ENCODE measurements at places on chromosomes 13 and 19.
A peak's percentile ranks its signal among the peaks of the same experiment; 100 is the strongest.

DNA sequence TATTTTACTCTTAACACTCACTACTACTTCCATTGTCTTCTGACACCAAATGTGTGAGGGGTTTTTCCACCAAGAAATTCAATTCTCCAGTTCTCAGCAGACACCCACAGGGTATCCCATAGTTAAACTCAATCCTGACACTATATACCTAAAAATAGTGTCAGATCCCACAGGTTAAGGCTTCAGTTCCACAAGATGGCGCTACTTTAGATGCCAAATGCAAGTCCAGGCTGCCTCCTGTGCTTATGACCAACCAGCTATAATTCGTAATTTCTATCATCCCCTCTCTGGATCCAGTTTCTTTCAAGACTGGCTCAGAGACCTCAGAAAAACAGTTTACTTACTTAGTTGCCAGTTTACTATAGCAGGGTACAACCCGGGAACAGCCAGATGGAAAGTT lies 1146.2 kb upstream of the SPRY2 start:
- peak; percentile 5 for DNase-seq

- no peak for DNase-seq
Measured at GRCh38 chr13:93953841-93954240, 525.6 kb downstream of the DCT start.

DNA sequence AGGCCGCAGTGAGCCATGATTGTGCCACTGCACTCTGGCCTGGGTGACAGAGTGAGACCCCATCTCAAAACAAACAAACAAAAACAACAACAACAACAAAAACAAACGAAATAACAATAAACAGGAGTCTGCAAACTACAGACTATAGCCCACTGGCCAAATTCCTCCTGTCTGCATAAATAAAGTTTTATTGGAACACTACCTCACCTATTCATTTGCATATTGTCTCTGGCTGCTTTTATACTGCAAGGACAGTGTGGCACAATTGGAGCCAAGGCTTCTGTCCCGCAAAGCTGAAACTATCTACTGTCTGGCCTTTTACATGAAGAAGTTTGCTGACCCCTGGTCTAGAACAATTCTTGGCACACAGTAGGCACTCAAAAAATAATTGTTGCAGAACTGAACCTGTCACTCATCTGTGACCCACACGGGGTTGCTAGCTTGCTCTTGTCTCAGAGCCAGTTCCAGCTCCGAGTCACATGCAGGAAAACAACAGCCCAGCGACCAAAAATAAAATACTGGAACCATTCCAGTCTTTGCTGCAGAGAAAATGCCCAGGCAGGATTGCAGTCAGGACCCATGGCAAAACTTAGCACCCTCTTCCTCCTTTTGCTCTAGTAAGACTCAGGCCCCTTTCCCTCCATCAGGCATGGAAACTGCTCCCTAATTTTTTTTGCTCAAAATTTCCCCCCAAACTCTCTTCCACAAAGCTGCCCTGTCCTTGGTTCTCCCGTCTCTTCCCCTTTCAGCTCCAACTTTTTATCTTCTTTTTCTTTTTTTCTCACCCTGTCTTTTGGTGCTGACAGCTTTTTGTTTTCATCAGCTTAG lies 4.8 kb upstream of the MYH14 start:
- DNase-seq = no peak

GRCh38 chr19:15714638-15715037 lies 13.2 kb upstream of the OR10H2 start:
- DNase-seq = no peak

- no peak for DNase-seq
Measured at GRCh38 chr19:45524575-45525129, 17.4 kb downstream of the VASP start.

- no peak for DNase-seq
Measured at GRCh38 chr13:90956031-90956430, 391.5 kb upstream of the MIR17HG start.

GRCh38 chr19:7337380-7338194 lies 11.2 kb upstream of the ARHGEF18 start:
- no peak for DNase-seq

- no peak for DNase-seq
Measured at GRCh38 chr13:49098771-49099512, 121.2 kb upstream of the MLNR start.

DNA sequence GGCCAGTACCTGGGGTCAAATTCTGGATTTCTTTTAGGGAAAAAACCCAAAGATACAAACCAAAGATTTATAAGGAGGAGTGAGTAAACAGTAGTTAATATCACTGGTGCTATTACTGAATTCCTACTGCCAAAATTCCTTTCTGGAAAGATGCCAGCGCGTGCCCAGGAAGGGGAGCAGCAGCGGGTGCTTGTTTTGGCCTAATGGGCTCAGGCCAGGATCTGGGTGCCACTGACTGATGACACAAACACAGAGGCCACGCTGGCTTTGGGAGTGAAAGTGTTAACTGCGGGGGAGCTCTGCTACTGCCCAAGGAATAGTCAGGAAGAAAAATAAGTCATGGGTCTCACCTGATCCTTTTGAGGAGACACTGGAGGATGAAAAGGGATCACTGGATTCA lies 61.2 kb downstream of the KLF2 start:
- DNase-seq = no peak

GRCh38 chr19:10010939-10011338 lies 635 bp upstream of the COL5A3 start:
- no peak for DNase-seq

DNA sequence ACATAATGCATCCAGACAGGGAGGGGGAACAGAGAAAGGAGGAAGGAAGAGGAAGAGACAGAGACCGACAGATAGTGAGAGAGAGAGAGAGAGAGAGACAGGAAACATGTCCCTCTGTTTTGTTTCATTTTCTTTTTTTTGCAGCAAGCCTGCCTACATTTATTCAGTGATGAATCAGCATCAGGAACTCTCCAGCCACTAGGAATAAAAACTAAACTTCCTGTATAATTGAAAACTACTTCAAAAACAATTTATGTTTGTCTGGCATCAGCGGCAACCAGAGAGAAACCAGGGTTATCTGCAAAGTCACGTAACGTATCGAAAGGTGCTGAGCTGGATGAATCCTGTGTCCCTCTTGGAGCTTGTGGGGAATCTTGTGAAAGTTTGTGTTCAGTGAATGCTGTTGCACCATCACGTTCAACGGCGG lies 148.6 kb upstream of the SOX21 start:
- DNase-seq = peak; percentile 39

DNA sequence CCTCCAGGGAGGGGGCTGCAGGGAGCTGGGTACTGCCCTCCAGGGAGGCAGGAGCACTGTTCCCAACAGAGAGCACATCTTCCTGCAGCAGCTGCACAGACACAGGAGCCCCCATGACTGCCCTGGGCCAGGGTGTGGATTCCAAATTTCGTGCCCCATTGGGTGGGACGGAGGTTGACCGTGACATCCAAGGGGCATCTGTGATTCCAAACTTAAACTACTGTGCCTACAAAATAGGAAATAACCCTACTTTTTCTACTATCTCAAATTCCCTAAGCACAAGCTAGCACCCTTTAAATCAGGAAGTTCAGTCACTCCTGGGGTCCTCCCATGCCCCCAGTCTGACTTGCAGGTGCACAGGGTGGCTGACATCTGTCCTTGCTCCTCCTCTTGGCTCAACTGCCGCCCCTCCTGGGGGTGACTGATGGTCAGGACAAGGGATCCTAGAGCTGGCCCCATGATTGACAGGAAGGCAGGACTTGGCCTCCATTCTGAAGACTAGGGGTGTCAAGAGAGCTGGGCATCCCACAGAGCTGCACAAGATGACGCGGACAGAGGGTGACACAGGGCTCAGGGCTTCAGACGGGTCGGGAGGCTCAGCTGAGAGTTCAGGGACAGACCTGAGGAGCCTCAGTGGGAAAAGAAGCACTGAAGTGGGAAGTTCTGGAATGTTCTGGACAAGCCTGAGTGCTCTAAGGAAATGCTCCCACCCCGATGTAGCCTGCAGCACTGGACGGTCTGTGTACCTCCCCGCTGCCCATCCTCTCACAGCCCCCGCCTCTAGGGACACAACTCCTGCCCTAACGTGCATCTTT lies 7.8 kb upstream of the CEACAM5 start:
- no peak for DNase-seq

GRCh38 chr19:16621165-16621800 lies 6.7 kb downstream of the MED26 start:
- DNase-seq = no peak

DNA sequence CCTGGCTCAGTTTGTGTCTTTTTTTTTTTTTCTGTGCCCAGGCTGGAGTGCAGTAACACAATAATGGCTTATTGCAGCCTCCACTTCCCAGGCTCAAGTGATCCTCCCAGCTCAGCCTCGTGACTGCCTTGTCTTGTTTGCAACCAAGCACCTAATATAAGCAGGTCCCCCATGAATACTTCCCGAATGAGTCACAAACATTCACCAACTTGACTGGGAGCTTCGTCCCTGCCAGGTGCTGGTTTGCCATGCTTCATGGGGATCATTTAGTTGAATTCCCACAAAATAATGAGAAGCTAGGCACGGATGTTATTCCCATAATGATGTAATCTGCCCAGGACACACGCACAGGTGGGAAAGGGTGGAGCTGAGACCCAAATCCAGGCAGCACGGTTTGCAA lies 176.5 kb downstream of the CACNA1A start:
- no peak for DNase-seq

DNA sequence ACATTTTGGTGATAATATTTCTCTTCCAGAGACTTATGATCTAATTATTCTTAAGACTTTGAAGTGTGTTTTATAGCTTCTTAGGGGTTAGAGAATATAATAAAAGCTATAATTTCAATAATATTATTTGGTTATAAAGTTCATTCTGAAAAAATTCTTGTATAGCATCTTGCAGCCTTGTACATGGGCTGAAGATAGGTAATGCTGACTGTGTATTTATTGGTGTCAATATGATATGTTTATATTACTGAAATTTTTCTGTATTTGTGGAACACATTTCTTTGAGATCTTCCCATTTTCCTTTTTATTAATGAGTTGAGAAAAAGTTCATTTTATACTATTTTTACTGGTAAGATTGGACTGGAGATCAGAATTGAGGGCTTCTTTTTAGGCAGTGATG lies 87.8 kb downstream of the TDRD3 start:
- no peak for DNase-seq

GRCh38 chr19:5621945-5622464 lies 571 bp downstream of the SAFB2 start:
- no peak for DNase-seq

- no peak for DNase-seq
Measured at GRCh38 chr13:79340490-79340889, 65.6 kb downstream of the RBM26 start.

DNA sequence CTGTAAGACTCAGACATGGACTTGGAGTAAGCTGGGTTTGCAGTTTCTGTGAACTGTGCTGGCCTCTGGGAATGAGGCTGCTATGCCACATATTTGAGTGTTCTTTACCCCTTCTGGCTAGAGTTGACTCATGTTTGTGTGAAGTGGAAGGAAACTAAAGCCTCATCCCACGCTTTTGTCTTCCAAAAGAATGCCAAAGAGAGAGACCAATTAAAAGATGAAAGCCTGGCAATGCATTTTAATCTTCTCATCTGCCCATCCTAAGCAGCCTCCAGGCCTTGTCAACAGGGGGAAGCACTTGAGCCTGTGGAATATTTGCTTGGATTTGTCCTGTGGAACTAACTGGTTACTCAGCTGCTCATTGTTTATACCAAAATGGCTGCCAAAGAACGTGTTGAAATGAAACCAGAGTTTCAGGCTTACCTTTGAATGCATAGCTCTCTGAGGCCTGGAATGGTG lies 49.1 kb downstream of the LMO7 start:
- peak; percentile 91 for DNase-seq

DNA sequence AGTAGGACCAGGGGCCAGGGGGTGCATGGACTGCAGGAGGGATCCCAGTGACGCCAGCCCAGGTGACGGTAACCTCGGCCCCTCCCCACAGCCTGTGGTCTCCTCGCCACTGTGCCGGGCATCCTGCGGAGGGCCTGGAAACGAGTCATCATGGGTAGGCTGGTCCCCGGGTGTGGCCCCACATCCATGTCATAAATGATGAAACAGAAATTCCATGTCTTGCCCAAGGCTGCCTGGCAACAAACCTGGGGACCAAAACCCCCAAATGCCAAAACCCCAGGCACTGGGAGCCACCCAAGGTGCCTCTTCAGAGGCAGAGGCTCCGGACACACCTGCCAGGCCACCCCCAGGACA lies 20.9 kb downstream of the MAP2K2 start:
- DNase-seq = no peak

DNA sequence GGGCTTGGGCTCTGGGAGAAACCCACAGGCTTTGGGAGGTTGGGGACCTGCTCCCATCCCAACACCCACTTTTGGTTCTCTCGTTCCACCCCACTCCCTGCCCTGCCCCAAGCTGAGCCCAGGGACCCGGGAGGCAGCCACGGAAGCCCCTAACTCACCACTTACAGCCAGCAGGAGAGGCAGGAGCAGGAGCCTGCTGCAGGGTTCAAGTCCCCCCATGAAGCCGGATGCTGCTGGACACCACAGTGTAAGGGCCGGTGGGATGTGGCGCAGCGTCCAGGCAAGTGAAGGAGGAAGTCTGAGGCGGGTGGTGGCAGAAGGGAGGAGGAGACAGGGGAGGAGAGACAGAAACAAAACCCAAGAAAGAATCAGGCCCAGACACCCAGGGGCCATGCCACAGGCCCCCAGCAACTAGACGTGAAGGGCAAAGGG lies at the start of gene TYROBP:
TYROBP (minus strand) TSS at position 286 of the 432 bp plus-strand sequence; CDS start at position 219, 67 bp downstream.
- DNase-seq = no peak

DNA sequence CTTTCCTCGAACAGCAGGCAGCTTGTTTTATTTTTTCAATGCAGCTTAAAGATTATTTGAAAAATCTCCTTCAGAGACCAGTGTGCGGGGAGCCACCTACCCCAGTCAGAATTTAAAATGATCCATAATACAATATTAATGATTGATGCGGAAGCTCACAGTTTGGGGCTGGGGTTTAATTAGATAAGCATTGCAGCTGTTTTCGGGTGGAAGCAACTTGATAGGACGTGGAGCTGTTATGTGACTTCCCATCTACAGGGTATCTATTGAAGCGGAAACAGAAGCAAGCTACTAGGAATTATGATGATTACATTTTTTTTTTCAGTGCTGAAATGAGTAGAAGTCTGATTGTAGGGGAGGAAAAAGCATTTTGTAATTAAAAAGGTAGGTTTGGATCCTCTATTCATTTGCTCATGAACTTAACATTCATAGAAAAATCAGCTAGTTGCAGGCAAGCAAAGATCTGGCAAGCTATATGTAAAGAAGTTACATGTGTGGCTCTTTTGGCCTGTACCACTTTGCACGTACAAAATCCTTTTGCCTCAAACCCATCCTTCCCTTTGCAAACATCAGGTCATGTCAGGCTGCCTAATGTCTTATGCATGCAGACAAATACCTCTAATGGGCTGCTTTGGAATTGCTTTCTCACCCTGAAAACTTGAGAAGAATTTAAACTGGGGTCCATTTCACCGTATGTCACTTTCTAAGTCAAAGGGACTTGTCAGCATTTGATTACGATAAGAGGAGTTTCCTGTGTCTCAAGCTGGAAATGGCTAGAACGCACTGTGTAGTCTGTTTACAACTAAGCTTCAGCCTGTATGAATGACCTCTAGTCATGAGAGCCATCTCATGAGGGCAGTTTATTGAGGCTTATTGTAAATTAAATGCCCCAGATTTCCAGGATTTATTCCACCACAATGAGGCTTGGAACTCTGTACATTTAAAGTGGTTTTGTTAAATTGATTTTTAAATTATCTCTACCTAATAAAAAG lies 267.1 kb upstream of the TMTC4 start:
- no peak for DNase-seq

GRCh38 chr13:61253105-61253877 lies 162.4 kb downstream of the PCDH20 start:
- DNase-seq = no peak

GRCh38 chr19:6187374-6187773 lies 51.9 kb downstream of the ACSBG2 start:
- no peak for DNase-seq

GRCh38 chr13:79440958-79441528 lies 35.0 kb upstream of the RBM26 start:
- no peak for DNase-seq
